ENCODE measurements at places on chromosomes 4 and X. TPM values are rescaled to one million over a fixed set of nuclear protein-coding genes. Genes with fewer than 3 reads are reported as not detected.

NAA10 gene
- 47.3 TPM for total RNA-seq

CLIC2 gene
- 24.2 TPM for total RNA-seq

MAGEA4 gene
- not detected for total RNA-seq

PCDH10 gene
- total RNA-seq: 0.09 TPM

USP11 gene
- 48.5 TPM for total RNA-seq

SPANXN3 gene
- not detected for total RNA-seq

SPATA4 gene
- 0.36 TPM for total RNA-seq

ARSJ gene
- 1.4 TPM for total RNA-seq

PNMA6A gene
- 0.94 TPM for total RNA-seq

TMPRSS11E gene
- not detected for total RNA-seq

IL3RA gene
- 11.4 TPM for total RNA-seq

FAT4 gene
- 8.7 TPM for total RNA-seq

PAPSS1 gene
- 10.9 TPM for total RNA-seq

SLC2A9 gene
- total RNA-seq: 3.6 TPM

MND1 gene
- total RNA-seq: not detected

GLOD5 gene
- not detected for total RNA-seq

GAGE12F gene
- not detected for total RNA-seq

SORCS2 gene
- 3.8 TPM for total RNA-seq

CNOT6L gene
- 23.3 TPM for total RNA-seq

DGAT2L6 gene
- total RNA-seq: not detected

HHIP gene
- 0.32 TPM for total RNA-seq

F11 gene
- total RNA-seq: 0.37 TPM

RTL9 gene
- 0.64 TPM for total RNA-seq

PRICKLE3 gene
- 6.6 TPM for total RNA-seq

TKTL1 gene
- total RNA-seq: 7.6 TPM

CABS1 gene
- not detected for total RNA-seq

RIBC1 gene
- total RNA-seq: 0.52 TPM

MAOA gene
- 111 TPM for total RNA-seq

NOX1 gene
- not detected for total RNA-seq

MGARP gene
- 1.4 TPM for total RNA-seq

NLRP2B gene
- not detected for total RNA-seq

DGKK gene
- total RNA-seq: not detected

ACE2 gene
- 22.6 TPM for total RNA-seq

BANK1 gene
- not detected for total RNA-seq

ERAS gene
- not detected for total RNA-seq

SLC25A53 gene
- total RNA-seq: 10.8 TPM

GSPT2 gene
- 8.4 TPM for total RNA-seq

MRPS18C gene
- total RNA-seq: 62.4 TPM

BBS12 gene
- total RNA-seq: 3.3 TPM

VSIG4 gene
- 4.4 TPM for total RNA-seq

VCX3A gene
- total RNA-seq: not detected

ATP1B4 gene
- total RNA-seq: 0.11 TPM

TSPAN7 gene
- total RNA-seq: 17.4 TPM

RXFP1 gene
- not detected for total RNA-seq

PNMA6F gene
- not detected for total RNA-seq

RASSF6 gene
- not detected for total RNA-seq

FRAS1 gene
- total RNA-seq: 3.4 TPM

SPACA5 gene
- not detected for total RNA-seq

CA5B gene
- total RNA-seq: 4.9 TPM

RAB40AL gene
- total RNA-seq: 0.28 TPM
